ENCODE measurements at places on chromosomes 1 and 21.

DNA sequence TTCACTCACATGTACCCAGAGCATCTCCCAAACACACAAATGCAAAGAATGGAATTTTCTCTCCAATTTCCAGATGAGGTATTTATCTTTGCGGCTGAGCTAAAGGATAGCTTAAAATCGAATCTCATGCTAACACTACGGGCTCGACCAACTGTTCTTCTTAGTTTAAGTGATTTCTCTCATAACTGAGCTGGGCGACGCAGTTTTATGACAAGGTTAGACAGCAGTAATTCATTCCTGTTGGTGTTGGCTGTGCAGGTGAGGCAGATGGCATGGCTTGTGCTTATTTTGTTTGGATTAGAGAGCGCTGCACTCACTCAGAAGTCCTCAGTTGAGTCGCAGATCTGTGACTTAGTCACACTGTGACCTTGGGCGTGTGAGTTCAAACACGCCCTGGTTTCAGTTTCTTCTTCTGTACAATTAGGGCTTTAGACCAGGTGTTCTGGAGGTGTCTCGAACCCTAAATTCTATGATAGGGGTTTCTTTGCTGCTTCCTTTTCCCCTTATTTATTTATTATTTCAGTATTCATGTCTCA, 41.5 kb upstream of the MRPS6 start:
- no peak for DNase-seq

GRCh38 chr21:15627823-15628222, 102.0 kb upstream of the USP25 start:
- DNase-seq, result no peak

GRCh38 chr1:111803951-111804350, 48.2 kb downstream of the DDX20 start:
- DNase-seq, result no peak

DNA sequence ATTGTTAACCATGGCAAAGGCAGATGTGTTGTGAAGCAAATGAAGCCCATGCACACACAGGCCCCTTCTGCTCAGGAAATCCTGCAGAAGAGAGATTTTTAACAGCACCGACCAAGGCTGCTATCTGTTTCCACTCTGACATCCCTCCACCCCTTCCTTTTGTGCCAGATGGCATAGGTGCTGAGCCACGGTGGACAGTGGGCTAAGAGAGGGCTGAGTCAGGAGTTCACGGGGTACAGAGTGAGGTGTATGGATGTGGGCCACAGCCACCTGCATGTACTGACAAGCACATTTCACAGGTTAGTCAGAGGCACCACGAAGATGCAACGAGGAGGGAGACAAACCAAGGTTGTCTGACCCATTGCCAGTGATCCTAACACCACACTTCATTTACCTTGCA, 9.5 kb downstream of the RSPH1 start:
- DNase-seq, result no peak

- no peak for DNase-seq
These were observed 38.6 kb downstream of the EIF2B3 start for GRCh38 chr1:44947774-44948311.

DNA sequence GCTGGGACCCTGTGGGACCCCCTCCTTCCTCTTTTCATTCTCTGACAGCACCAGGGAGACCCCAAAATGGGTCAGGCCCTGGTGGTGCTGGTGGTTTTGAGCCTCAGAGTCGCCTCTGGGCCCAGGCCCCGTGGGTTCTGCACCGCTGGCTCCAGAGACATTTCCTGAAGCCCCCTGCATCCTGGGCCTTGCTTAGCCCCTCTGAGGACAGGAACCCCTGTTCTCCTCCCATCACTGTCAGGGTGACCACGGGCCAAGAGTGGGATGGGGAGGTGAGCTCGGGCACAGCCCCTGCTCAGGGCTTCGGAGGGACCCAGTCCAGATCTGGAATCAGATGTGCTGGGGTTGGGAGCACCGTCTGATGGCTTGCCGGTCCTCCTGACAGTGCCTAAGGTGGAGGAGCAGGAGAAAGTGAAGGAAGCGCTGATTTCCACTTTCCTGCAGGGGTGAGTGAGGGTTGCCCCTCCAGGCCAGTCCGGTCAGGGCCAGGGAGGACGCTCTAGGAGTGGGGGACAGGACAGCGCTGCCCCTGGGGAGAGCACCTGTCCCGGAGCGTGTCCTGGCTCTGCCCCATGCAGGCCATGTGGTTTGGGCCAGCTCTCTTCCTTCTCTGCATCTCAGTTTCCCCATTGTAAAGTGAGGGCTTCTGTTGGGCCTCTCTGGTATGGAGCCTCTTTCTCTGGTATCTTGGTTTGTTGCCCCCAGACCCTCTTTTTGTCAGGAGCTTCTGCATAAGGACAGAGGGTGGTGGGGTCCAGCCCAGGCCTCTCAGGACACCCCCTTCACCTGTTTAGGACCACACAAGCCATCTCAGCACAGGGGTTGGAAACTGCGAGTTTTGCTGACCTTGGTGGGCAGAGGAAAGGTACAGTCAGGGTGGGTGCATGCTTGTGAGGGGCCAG, 71.0 kb downstream of the TRIM11 start:
- DNase-seq, result no peak

DNA sequence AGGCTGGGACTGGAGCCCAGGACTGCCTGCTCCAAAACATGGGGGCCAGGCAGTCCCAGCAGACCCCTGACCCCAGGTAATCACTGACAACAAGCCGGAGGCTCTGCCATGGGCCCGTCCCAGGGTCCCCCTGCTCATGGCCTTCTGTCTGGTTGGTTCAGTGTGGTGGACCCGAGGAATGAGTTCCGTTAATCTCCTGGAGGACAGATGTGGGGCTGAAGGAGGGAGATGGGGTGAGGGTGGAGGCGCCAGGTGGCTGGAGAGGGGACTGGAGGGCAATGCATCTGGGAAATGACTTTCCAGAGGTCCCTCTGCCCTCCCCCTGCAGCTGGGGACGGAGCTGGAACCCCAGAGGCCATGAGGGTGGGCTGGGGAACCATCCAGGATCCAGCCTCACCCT, 103.2 kb downstream of the EBNA1BP2 start:
- no peak for DNase-seq

Data from stimulated activated CD8-positive, alpha-beta memory T cell treated with anti-CD3 and anti-CD28 coated beads, Interleukin-4, amount 100 ng/mL, for 1 hour (primary cell).